ENCODE measurements at places on chromosomes 13 and 19. TPM values are rescaled to one million over a fixed set of nuclear protein-coding genes. Genes with fewer than 3 reads are reported as not detected.
A peak's percentile ranks its signal among the peaks of the same experiment; 100 is the strongest.

GRCh38 chr19:50696094-50696483 lies 23.5 kb downstream of the SHANK1 start:
- H3K27ac ChIP-seq, result no peak overlapping the region
- H3K4me3 ChIP-seq, result no peak overlapping the region
- no peaks in the 10 kb centered on the region for H3K4me1 ChIP-seq
- peaks cover 27% of the 10 kb centered on the region for H3K27me3 ChIP-seq

DNA sequence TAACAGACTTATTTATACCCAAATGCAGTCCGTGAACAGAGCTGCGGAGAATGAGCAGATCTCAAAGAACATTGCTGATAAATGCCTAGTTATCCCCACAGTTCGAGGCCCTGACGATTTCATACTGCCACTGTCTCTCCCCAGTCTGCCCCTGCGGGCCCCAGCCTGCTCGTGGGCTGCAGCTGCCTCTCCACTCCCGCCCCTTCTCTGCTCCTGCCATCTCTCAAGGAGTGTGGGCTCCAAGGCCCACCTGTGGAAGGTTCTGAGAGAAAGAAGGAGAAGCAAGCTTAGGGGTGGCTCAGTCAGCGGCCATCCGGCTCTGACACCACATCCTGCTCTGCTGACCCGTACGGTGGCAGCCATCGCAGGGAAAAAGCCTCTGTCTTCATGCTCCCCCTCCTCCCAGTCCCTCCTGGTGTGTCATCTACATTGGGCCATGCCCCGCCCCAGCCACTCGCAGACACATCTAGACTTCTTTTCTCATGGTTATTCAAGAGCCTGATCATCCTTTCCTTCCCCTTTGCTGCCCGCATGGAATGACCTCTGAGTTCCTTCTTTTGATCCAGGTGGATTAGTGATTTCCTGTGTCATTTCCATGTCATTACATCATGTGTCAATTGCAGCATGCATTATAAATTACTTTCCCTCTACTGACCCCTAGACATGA lies 52.0 kb downstream of the EPS15L1 start:
- H3K36me3 ChIP-seq, result peaks cover 24% of the 10 kb centered on the region
- DNase-seq, result no peak
- peaks cover 8% of the 10 kb centered on the region for H3K4me1 ChIP-seq
- H3K27ac ChIP-seq, result no peak overlapping the region
- H3K27me3 ChIP-seq, result no peaks in the 10 kb centered on the region

GRCh38 chr13:113617961-113618360 lies 33.4 kb downstream of the TFDP1 start:
- DNase-seq, result no peak
- H3K36me3 ChIP-seq, result peaks cover 16% of the 10 kb centered on the region
- H3K27ac ChIP-seq, result no peak overlapping the region
- no peak overlapping the region for H3K4me3 ChIP-seq

GRCh38 chr19:15250640-15250993 lies 18.4 kb upstream of the EPHX3 start:
- H3K27ac ChIP-seq, result no peak overlapping the region
- no peaks in the 10 kb centered on the region for H3K4me1 ChIP-seq
- H3K36me3 ChIP-seq, result peaks cover 31% of the 10 kb centered on the region
- H3K4me3 ChIP-seq, result no peak overlapping the region
- DNase-seq, result no peak

- no peak overlapping the region for H3K27ac ChIP-seq
- no peaks in the 10 kb centered on the region for H3K4me1 ChIP-seq
- no peaks in the 10 kb centered on the region for H3K27me3 ChIP-seq
- no peak overlapping the region for H3K4me3 ChIP-seq
These were observed 642.1 kb upstream of the ARGLU1 start for GRCh38 chr13:107209824-107210722.

- peak overlapping the region; percentile 62 for H3K27ac ChIP-seq
- H3K4me3 ChIP-seq, result peak overlapping the region; percentile 32
- H3K4me1 ChIP-seq, result peaks cover 21% of the 10 kb centered on the region
These were observed 1.6 kb downstream of the ELAVL3 start for GRCh38 chr19:11479090-11479897.

GRCh38 chr13:39284801-39285388 lies 246.6 kb downstream of the NHLRC3 start:
- no peak overlapping the region for H3K27ac ChIP-seq
- H3K27me3 ChIP-seq, result peaks cover 3% of the 10 kb centered on the region
- DNase-seq, result no peak
- H3K4me3 ChIP-seq, result no peak overlapping the region

GRCh38 chr13:114275304-114275703 lies 6.1 kb upstream of the UPF3A start:
- no peak for DNase-seq
- H3K36me3 ChIP-seq, result peaks cover 50% of the 10 kb centered on the region
- H3K4me1 ChIP-seq, result peaks cover 24% of the 10 kb centered on the region
- H3K4me3 ChIP-seq, result no peak overlapping the region

- no peaks in the 10 kb centered on the region for H3K4me1 ChIP-seq
- no peak overlapping the region for H3K27ac ChIP-seq
- H3K27me3 ChIP-seq, result no peaks in the 10 kb centered on the region
These were observed 141.5 kb downstream of the TDRD3 start for GRCh38 chr13:60538566-60538965.

GRCh38 chr13:91348906-91349435 lies 1.5 kb downstream of the MIR17HG start:
- H3K27me3 ChIP-seq, result no peaks in the 10 kb centered on the region
- peaks cover 44% of the 10 kb centered on the region for H3K36me3 ChIP-seq
- DNase-seq, result peak; percentile 90

DNA sequence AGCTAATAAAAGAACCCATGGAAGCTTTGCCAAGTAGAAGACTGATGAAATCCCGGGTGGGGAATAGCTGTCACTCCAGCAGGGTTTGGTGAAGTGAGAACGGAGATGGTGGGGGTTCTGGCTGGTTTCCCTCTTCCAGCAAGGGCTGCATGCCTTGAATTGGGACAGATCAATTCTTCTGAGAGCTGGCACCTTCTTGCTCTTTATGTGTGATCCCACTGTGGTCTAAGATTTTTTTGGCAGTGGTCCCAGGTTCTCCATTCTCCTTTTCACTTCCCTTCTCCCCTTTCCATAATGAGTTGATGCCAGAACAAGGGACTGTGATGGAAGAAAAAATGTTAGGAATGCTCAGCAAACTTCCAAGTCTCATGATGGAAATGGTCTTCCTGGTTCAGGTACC lies 50.0 kb downstream of the TNFSF11 start:
- peaks cover 5% of the 10 kb centered on the region for H3K27me3 ChIP-seq
- H3K27ac ChIP-seq, result no peak overlapping the region
- no peak for DNase-seq

DNA sequence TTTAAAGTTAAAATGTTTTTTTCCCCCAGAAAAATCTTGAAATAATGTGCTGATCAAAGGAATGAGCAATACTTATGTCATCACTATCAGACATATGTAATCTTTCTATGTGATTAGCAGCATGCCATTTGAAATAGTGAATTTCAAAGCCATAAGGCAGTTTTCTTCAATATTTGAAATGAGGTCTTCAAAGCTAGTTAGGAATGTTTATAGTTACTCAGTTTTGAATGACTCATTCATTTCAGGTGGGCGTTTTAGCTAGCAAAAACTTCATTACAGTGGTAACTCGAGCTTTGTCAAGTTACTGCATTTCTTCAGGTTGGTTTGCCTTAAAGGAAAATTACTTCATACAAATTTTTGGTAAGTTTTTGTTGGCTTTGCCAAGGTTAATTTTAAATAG lies 102.1 kb downstream of the ATP8A2 start:
- peaks cover 2% of the 10 kb centered on the region for H3K36me3 ChIP-seq
- no peak for DNase-seq
- peaks cover 23% of the 10 kb centered on the region for H3K27me3 ChIP-seq
- H3K4me1 ChIP-seq, result peaks cover 3% of the 10 kb centered on the region
- H3K27ac ChIP-seq, result no peak overlapping the region

DNA sequence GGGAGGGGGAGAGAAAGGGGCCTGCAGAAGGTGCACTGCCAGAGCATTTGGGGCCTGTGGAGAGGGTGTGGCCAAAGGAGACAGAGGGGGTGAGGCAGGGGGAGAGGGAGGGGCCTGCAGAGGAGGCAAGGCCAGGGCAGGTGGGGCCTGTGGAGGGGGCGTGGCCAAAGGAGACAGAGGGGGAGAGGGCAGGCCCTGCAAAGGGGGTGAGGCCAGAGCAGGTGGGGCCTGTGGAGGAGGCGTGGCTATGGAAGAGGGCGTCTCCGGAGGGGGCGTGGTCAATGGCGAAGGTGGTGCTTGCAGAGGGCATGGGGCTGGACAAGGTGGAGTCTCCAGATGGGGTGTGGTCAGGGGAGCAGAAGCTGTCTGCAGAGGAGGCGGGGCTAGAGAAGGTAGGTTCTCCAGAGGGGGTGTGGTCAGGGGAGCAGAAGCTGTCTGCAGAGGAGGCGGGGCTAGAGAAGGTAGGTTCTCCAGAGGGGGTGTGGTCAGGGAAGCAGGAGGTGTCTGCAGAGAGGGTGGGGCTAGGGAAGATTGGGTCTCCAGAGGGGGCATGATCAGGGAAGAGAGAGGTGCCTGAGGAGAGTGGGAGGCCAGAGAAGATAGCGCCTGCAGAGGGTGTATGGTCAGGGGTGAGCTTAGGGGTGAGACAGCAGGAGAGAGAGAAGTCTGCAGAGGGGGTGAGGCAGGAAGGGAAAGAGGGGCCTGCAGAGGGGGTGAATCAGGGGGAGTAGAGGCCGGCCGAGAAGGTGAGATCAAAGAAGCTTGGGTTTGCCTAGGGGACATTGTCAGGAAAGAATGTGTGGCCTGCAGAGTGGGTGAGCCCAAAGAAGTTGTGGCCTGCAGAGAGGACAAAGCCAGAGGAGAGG lies 3.4 kb downstream of the PRR36 start:
- peaks cover 40% of the 10 kb centered on the region for H3K4me1 ChIP-seq
- H3K36me3 ChIP-seq, result no peaks in the 10 kb centered on the region
- DNase-seq, result peak; percentile 54
- H3K27ac ChIP-seq, result peak overlapping the region; percentile 20
- H3K27me3 ChIP-seq, result peaks cover 39% of the 10 kb centered on the region

DNA sequence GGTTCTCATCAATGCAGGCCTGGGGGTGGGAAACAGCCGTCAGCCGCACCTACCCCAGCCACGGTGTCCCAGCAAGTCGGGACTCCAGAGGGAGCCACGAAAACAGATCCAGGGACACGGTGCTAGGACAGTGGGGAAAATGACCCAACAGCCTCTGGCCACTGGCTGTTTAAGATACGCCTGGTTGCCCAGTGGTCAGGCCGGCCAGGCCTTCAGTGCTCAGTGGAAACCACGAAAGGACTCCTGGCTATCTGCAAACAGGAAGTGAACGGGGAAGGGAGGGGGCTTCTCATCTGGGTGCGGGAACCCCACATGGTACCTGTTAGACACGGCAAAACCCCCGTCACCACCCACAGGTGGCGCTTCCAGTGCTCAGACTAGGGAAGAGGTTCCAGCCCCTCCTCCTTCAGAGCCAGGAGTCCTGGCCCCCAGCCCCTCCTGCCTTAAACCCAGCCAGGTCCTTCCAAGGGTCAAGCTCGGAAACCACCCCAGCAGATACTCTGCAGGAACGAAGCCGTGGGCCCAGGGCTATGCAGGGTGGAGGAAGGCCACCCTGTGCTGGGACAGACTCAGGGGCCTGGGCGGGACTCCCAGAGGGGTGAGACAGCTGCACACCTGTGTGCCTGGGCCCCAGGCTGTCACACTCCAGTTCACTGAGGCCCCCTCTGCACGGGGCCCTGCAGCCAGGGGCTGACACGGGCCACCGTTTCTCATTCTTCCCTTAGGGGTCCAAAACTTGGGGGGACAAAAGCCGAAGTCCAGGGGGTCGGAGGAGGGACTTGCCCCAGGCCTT lies 4.5 kb downstream of the PPP1R12C start:
- no peak overlapping the region for H3K27ac ChIP-seq
- no peak overlapping the region for H3K4me3 ChIP-seq
- H3K4me1 ChIP-seq, result peaks cover 26% of the 10 kb centered on the region
- DNase-seq, result no peak
- peaks cover 25% of the 10 kb centered on the region for H3K36me3 ChIP-seq

DNA sequence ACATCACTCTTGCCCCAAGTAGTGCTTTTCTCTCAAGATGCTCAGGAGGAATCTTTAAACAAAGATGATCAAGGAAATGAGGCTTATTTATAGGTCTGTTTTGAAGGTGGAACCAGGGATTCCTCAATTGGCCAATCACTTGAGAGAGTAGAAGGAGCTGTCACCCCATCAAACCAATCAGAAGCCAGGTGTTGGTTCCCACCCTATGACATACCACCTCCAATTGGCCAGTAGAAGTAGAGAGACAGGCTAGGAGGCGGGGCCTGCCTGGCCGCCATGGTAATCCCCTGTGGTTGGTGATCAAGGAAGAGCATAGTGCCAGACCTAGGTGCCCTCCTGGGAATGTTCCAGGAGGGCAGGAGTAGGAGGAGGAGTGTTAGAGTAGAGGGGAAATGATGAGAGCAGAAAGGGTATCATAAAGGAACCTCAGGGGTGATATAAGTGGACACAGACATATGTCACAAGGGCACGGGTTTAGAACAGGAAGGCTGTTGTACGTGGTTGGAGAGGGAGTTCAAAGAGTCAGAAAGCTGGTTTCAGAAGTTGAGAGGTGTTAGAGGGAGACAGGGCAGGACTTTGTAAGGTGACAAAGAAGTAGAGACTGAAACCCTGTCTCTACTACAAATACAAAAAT lies 10.5 kb downstream of the PMIS2 start:
- H3K36me3 ChIP-seq, result no peaks in the 10 kb centered on the region
- no peak overlapping the region for H3K27ac ChIP-seq
- peaks cover 10% of the 10 kb centered on the region for H3K4me1 ChIP-seq
- peak; percentile 22 for DNase-seq

GRCh38 chr19:6970443-6970842 lies 50.8 kb downstream of the MBD3L2B start:
- H3K4me1 ChIP-seq, result peaks cover 7% of the 10 kb centered on the region
- H3K27ac ChIP-seq, result no peak overlapping the region
- H3K36me3 ChIP-seq, result no peaks in the 10 kb centered on the region
- H3K4me3 ChIP-seq, result no peak overlapping the region
- no peaks in the 10 kb centered on the region for H3K27me3 ChIP-seq
- DNase-seq, result no peak

DNA sequence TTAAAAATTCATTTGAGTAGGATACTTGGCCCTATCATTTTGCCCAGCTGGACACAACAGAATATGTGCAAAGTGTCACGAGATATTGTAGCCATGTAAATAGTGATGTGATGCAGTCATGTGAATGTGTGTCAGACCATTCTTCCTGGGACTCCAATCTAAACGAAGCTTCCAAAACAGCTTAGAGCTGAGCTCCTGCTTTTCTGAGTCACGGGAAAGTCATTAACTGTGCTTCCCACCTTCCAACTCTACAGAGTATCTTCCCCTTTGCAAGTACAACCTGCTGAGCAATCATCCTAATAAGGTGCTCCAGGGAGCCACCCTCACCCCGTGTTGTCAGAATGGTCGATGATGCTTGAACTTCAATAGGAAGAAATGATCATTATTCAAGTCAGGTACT lies 294.7 kb downstream of the MYO16 start:
- no peak overlapping the region for H3K27ac ChIP-seq
- no peak for DNase-seq
- H3K4me3 ChIP-seq, result no peak overlapping the region
- H3K4me1 ChIP-seq, result peaks cover 2% of the 10 kb centered on the region
- no peaks in the 10 kb centered on the region for H3K36me3 ChIP-seq

- no peak overlapping the region for H3K4me3 ChIP-seq
- DNase-seq, result no peak
- no peaks in the 10 kb centered on the region for H3K27me3 ChIP-seq
- H3K36me3 ChIP-seq, result no peaks in the 10 kb centered on the region
- no peak overlapping the region for H3K27ac ChIP-seq
These were observed 187.9 kb upstream of the TSHZ3 start for GRCh38 chr19:31537136-31537535.

The SNRPA gene
- total RNA-seq, result 182 TPM

The CXCL17 gene
- not detected for total RNA-seq

The FAM216B gene
- total RNA-seq, result not detected

The PSG6 gene
- not detected for total RNA-seq

The ZNF540 gene
- total RNA-seq, result 1.8 TPM

The RNF225 gene
- total RNA-seq, result 0.74 TPM

The IGFL1 gene
- not detected for total RNA-seq

The GNA15 gene
- 23.6 TPM for total RNA-seq

The PLK5 gene
- total RNA-seq, result not detected
